ENCODE measurements at places on chromosomes 13 and 19. TPM values are rescaled to one million over a fixed set of nuclear protein-coding genes. Genes with fewer than 3 reads are reported as not detected.
A peak's percentile ranks its signal among the peaks of the same experiment; 100 is the strongest.

- DNase-seq: peak; percentile 59
- no peak overlapping the region for H3K27ac ChIP-seq
- no peaks in the 10 kb centered on the region for H3K36me3 ChIP-seq
Observed at GRCh38 chr19:55146078-55146704, 2.8 kb downstream of the TNNT1 start.

ATP5F1D gene
- total RNA-seq: 214 TPM

DNA sequence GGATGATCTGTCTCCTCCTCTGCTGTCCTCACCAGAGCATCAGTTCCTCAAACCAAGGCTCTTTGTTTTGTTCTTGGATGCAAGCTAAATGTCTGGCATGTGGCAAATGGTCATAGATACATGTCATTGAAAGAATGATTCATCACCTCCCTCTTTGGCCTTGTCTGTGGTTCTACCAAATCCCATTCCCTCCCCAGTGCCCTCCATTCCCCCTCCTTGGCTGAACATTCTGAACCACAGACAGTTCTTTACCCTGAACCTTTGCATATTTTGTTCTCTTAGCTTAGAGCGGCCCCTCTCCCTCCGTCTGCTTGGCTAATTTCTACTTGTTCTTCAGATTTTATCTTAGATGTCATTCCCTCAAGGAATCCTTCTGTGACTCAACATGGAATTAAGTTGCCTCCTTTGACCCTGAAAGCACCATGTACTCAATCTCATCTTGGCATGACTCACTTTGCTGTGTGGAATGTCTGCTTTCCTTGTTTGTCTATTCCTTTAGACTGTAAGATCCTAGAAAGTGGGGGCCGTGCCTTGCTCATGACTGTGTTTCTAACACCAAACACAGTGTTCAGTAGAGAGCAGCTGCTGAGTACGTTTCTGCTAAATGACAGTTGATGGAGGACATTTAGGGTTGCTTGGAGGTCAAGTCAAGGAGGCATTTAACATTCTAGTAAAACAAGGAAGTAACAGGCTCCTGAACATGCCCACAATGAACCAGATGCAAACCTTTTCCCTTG lies 8.1 kb downstream of the ALOX5AP start:
- H3K27me3 ChIP-seq: no peaks in the 10 kb centered on the region
- peak overlapping the region; percentile 72 for H3K27ac ChIP-seq
- H3K36me3 ChIP-seq: no peaks in the 10 kb centered on the region
- DNase-seq: peak; percentile 98
- peaks cover 59% of the 10 kb centered on the region for H3K4me1 ChIP-seq

DNA sequence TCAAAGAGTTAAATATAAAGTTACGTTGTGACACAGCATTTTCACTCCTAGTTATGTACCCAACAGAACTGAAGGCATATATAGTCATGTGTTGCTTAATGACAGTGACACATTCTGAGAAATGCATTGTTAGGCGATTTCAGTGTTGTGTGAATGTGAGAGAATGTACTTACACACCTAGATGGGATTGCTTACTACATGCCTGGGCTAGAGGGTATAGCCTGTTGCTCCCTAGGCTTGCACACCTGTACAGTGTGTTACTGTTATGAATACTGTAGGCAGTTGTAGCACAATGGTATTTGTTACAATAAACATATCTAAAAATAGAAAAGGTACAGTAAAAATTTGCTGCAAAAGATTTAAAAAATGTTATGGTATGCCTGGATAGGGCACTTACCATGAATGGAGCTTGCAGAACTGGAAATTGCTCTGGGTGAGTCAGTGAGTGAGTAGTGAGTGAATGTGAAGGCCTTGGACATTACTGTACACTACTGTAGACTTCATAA lies 89.2 kb downstream of the DHRS12 start:
- H3K27ac ChIP-seq: peak overlapping the region; percentile 98
- H3K4me1 ChIP-seq: peaks cover 28% of the 10 kb centered on the region
- no peaks in the 10 kb centered on the region for H3K27me3 ChIP-seq

DNA sequence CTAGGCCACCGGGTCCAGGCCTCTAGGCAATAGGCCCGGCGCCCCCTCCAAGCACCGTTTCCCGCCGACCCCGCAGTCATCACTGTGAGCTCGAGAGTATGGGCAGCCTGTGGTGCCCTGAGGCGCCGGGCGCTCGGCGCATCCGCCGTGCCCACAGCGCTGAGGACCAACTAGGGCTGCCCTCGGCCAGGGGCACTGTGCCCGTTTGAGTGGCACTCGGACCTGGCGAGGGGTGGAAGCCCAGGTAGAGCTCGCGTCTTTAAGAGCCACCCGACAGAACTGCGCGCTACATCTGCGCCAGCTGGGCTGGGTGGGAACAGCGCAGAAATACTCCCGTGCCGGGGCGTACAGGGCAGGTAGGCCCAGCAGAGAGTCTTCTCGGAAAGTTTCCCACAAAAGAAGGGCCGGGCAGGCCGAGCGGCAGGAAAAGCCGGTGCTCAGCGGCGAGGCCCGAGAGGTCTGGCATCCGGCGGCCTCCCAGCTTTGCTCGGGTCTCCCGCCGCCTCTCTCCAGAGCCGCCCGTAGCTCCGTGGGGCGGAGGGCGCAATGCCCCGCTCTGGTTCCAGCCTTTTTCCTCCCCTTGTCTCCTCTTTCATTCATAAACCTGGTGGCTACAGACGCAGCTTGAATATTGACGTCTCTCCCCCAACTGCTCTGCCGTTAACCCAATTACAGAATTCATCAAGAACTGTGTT lies 5.4 kb upstream of the SOX1 start:
- no peak overlapping the region for H3K27ac ChIP-seq
- H3K4me3 ChIP-seq: no peak overlapping the region

DNA sequence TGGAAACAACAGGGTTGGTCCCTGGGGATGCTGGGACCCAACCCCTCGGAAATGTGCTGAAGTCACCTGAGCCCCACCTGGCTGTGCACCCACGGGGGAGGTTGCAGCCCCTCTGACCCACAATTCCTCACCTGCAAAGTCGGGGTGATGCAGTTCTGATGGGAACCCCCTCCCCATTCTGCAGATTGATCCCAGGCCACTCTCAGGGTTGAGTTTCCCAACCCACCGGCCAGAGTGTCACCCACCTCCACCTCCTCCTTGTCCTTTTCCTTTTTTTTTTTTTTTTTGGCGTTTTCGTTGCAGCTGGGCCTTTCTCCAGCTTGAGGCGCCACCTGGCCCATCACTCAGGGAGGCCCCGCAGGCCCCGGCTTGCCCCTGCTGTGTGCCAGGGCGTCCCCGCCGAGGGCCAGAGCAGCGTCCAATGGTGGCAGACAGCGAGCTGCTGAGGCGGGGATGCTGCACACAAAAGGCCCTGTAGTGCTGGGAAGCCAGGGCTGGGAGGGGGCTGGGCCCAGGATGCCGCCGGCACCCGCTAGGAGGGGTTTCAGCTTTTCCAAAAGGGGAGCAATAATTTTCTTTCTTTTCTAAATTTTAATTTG lies 4.6 kb downstream of the PIK3R2 start:
- peaks cover 9% of the 10 kb centered on the region for H3K4me1 ChIP-seq
- H3K4me3 ChIP-seq: no peak overlapping the region
- DNase-seq: no peak
- no peaks in the 10 kb centered on the region for H3K27me3 ChIP-seq
- H3K36me3 ChIP-seq: peaks cover 12% of the 10 kb centered on the region
- H3K27ac ChIP-seq: no peak overlapping the region

GRCh38 chr13:32311188-32311897 lies 3.8 kb downstream of the ZAR1L start:
- no peak overlapping the region for H3K4me3 ChIP-seq
- no peak overlapping the region for H3K27ac ChIP-seq

GRCh38 chr13:75881109-75881775 lies 245.1 kb downstream of the LMO7 start:
- no peaks in the 10 kb centered on the region for H3K27me3 ChIP-seq
- H3K36me3 ChIP-seq: no peaks in the 10 kb centered on the region
- DNase-seq: no peak
- no peaks in the 10 kb centered on the region for H3K4me1 ChIP-seq
- no peak overlapping the region for H3K4me3 ChIP-seq

KASH5 gene
- 0.39 TPM for total RNA-seq

DNA sequence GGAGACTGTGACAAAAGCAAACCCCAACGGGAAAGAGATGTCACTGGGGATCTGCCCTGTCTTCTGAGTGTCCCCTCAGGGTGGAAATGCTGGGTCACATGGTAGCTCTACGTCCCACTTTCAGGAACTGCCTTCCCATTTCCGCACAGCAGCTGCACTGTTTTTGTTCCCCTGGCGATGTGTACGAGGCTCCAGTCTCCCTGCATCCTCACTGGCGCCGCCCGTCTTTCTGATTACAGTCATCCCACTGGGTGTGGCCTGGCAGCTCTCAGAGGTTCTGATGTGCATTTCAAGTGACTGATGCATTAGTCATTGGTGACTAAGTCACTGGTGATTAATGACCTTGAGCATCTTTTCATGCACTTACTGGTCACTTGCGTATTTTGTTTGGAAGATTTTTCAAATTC lies 21.2 kb downstream of the PCID2 start:
- H3K36me3 ChIP-seq: peaks cover 43% of the 10 kb centered on the region
- peak; percentile 99 for DNase-seq
- H3K27ac ChIP-seq: peak overlapping the region; percentile 74
- no peak overlapping the region for H3K4me3 ChIP-seq
- no peaks in the 10 kb centered on the region for H3K27me3 ChIP-seq
- H3K4me1 ChIP-seq: peaks cover 18% of the 10 kb centered on the region

GRCh38 chr19:47853003-47853402 lies 6.0 kb upstream of the TPRX2 start:
- no peak overlapping the region for H3K4me3 ChIP-seq
- H3K27me3 ChIP-seq: peaks cover 65% of the 10 kb centered on the region
- no peak for DNase-seq

GRCh38 chr19:43639519-43640423 lies at the start of gene CADM4:
Gene CADM4, minus strand, starts transcription at chr19:43639850. Its CDS starts 60 bp downstream, at chr19:43639790.
- peaks cover 14% of the 10 kb centered on the region for H3K4me1 ChIP-seq
- H3K27ac ChIP-seq: no peak within 1 kb of the TSS
- peak within 1 kb of the TSS; percentile 62 for H3K4me3 ChIP-seq

PTGIR gene
- 0.28 TPM for total RNA-seq

ZNF284 gene
- total RNA-seq: 2.0 TPM

DNA sequence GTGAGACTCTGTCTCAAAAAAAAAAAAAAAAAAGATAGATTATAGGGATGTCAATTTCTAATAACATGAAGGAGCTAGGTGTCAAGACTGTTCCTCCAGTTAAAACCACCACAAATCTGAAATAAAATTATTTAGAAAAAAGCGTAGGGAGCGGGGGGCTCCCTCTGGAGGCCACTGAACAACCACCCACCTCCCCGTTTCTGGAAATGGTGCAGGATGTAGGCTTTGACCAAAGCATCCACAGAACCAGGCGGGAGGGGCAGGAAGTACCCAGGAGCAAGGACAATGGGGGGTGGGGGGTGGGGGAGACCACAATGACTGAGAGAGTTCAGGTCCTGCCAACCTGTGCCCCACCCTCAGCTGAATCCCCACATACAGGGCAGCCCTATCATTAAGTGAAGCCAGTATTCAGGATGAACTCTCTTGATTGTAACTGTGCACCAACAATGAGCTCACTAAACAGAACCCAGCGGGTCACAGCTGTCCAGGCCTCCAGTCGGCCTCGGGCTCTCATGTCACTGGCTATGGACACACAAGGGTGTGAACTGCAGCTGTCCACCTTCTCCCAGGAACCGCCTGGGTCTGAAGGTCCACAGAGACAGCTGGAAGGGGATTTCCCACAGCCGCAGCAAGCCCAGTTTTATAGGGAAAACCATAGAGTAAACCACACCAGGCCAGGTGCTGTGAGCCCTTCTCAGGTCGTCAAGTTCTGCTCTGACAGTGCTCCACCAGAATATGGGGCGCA lies 6.6 kb downstream of the ZSCAN18 start:
- peaks cover 9% of the 10 kb centered on the region for H3K36me3 ChIP-seq
- DNase-seq: no peak
- H3K4me1 ChIP-seq: no peaks in the 10 kb centered on the region

DNA sequence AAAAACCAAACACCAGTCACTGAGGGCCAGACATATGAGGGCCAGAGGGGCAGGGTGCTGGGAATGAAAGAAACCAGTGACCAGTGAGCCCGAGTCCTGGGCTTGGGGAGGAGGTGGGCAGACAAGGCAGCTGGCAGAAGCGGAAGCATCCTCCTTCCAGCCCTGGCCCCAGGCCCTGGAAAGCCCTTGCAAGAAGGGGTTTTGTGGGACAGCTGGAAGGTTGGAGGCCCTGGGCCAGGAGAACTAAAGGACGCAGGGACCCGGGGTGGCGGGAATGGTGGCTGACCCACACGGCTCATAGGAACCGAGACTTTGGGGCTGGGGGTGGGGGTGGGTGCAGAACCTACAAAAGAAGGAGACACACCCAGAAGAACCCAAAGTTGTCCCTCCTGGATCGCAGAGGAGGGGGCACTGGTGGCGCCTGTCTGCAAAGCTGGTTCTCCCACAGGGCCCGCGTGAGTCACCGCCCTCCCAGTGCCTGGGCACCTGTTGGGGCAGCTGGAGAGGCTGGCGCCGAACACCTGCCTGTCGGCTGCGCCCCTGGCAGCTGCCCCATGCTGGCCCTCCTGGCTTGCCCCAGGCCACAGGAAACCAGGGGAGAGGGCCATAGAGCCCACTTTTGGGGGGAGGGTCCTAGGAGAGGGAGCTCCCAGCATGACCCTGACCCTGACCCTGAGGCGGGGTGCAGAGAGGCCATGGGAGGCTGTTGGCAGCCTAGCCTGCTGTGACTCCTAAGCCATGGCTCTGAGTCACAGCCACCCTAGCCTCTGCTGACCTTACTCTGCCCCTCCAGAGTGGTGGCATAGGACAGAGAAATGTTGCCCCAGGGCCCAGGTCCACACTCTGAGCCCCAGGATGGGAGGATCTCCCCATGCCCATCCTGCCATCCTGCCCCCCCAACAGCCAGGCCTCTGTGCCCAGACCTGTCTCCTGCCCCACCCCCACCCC lies 802 bp downstream of the DMPK start:
- no peaks in the 10 kb centered on the region for H3K27me3 ChIP-seq
- H3K36me3 ChIP-seq: peaks cover 28% of the 10 kb centered on the region
- peak; percentile 90 for DNase-seq
- H3K27ac ChIP-seq: peak overlapping the region; percentile 81

DNA sequence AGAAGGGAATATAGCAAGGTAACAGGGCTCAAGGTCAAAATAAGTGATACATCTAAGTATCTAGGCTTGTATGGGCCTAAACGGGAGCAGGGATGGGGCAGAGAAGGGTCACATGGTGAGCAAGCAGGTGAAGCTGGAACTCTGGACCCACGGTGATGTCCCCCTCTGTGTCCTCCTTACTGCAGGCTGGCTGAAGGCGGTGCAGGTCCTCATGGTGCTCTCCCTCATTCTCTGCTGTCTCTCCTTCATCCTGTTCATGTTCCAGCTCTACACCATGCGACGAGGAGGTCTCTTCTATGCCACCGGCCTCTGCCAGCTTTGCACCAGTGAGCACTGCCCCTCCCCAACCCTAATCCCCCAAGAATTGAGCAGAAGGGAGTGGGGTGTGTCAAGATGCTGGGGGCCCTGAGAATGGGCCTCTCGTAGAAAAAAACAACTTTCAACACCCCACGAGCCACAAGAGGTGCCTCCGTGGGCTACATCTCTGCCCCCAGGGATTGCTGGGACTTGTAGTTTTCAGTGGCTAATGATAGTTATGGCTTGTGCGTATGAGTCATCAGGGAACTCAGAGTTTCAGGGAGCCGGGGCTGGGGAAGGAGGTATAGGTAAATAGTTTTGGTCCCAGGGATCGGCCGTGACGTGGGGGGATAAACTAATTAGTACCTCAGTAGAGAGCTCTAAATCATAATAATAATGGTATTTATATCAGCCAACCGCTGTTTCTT lies 4.0 kb downstream of the EMP3 start:
- no peak overlapping the region for H3K27ac ChIP-seq
- H3K27me3 ChIP-seq: no peaks in the 10 kb centered on the region
- DNase-seq: no peak
- H3K4me1 ChIP-seq: peaks cover 35% of the 10 kb centered on the region

SYNE4 gene
- total RNA-seq: 36.6 TPM

CKM gene
- not detected for total RNA-seq

SELENOV gene
- total RNA-seq: 0.35 TPM
